ENCODE measurements at places on chromosomes 1 and 21. TPM values are rescaled to one million over a fixed set of nuclear protein-coding genes. Genes with fewer than 3 reads are reported as not detected.

DNA sequence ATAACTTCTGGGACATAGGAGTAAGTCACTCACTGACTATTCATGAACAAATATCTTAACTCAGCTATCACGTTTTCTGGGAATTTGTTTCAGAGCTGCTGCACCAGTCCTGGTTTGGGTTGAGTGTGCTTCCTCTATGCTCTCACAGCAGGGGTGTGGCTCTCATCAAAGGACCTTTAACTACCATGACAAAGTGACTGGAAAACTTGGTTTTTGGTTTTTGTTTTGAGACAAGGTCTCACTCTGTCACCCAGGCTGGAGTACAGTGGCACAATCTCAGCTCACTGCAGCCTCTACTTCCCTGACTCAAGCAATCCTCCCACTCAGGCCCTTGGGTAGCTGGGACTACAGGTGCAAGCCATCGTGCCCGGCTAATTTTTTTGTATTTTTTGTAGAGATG lies 4.1 kb downstream of the ILDR2 start:
- DNase-seq: no peak

GRCh38 chr1:24762133-24762676 lies 17.0 kb downstream of the CLIC4 start:
- DNase-seq: no peak

DNA sequence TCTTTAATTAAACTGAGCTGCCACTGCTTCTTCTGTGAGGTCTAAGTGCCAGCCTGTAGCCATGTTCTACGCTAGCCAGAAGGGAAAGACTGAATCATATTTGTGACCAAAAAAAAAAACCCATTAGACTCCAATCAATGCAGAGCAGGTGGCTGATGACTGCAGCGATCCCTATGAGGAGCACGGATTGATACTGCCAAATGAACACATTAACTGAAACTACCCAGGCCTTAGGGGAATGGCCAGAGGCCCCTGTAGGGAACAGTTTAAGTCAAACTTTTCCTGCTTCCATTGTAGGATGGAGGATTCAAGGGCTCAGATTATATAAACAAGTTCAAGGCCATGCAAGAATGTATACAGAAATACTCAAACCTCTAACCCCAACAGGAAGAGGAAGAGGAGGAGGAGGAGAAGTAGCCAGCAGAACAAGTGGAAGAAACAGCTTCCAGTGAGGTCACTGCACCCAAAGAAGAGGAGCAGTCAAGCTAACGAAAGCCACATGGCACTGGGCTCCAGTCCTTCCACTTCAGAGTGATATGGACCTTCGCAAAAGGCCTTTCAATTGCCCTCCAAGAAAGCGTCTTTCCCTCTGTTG lies 328.3 kb downstream of the SMYD3 start:
- no peak for DNase-seq

- DNase-seq: no peak
These were observed 253.4 kb upstream of the CSF3R start for GRCh38 chr1:36735939-36736730.

The CD58 gene
- 9.8 TPM for polyA plus RNA-seq

GRCh38 chr1:219138747-219139146 lies 34.9 kb upstream of the LYPLAL1 start:
- DNase-seq: no peak

DNA sequence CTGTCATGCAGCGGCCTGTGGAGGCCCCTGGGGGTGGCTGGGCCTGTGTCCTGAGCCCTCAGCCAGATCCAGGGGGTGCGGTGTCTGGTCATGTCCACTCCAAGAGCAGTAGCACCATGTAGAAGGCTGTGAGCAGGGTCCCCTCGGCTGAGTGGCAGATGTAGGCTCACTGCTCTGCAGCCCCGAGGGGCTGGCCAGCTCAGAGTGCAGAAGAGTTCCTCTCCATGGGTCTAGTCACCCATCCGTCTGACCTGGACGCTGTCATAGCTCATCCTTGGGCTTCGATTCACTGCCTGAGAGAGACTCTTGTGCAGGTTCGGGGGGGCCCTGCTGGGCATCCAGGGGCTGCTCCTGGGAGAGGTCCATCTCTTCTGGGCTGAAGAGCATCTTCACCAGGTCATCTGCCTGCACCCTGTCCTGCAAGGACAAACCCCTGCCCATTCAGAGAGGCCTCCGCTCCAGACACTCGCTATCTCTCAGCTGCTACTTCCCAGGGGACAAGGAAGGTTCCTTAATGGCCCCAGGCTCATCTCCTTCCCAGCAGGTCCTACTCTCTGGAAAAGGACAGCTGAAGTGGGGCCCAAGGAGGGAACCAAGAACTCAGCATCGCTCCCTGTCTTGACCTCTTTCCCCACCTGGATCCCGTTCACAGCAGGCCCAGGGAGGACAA lies 6.5 kb upstream of the CLDN19 start:
- no peak for DNase-seq

- no peak for DNase-seq
These were observed 82.7 kb downstream of the TAS1R2 start for GRCh38 chr1:18776777-18777176.

The PYGO2 gene
- 32.1 TPM for polyA plus RNA-seq

The TTLL10 gene
- polyA plus RNA-seq: 0.25 TPM

The OR2M4 gene
- polyA plus RNA-seq: not detected

DNA sequence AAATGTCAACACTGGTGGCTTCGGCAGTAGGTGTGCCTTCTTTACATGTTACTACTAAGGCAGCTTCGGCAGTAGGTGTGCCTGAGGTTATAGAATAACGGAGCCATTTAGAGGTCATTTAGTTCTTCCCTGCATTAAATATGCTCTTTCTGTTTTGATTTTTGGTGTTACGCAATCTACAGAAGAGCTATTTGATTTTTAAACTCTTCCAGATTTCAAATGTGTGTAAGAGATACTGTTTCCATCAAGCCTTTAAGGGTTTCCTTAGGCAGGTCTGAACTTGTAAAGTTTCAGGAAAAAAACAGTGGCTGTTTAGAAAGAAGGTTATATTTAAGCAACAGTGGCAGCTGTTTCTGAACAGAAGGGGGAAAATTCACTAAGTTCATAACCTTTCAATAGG lies 54.8 kb downstream of the PIK3R3 start:
- DNase-seq: no peak

DNA sequence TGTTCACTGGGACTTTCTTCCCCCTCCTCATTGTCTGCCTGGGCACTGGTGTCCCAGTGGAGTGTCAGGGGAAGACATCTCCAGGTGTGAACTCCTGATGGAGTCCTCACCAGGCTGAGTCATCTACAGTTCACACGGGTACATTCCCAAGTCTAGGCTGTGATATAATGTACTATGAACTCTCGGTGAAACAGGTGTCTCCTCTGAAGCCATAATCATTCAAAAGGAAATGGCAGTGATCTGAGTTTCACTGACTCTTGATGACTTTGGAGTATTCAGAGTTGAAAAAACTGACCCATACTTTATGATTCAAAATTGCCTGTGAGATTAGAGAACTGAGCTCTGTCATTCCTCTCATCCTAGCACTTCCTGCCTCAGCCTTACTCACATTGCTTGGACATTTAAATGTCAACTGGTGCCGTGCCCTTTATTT lies 9.1 kb downstream of the LAMC2 start:
- no peak for DNase-seq

DNA sequence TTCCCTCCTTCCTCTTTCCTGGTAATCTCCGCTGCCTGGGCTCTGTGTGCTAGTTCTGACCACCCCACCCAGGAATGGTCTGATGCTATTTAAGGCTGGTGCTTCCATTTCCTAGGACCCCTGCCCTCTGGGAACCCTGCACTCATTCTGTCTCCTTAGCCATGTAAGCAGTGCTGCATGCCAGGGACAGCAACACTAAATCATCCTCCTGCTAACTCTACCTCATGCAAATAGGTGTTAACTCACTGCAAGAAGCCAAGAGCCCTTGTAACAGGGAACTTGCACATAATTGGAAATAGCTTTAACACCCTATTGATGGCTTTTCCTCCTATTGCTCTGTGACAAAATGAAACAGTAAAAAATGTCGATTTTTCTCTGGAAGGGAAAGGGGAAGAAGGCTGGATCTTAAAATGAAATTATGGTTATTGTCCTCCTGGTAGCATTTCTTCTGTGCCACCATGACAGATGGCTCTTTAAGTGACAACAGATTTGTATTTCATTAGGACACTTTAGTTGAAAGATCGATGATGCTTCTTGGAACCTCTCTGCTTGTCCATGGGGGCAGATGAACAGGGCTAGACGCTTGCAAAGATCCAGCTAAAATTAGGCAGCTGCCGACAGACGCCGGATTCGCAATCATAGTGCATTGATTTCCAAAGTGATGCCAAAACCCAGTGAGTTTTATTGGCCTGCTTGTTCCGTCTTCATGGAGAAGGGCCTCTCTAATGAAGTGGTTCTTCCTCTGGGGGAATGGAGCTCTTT lies 551.7 kb downstream of the MATN1 start:
- DNase-seq: no peak

The FCRL6 gene
- not detected for polyA plus RNA-seq

The HSPA6 gene
- polyA plus RNA-seq: 0.67 TPM

The IRF6 gene
- 0.83 TPM for polyA plus RNA-seq

The AHDC1 gene
- 128 TPM for polyA plus RNA-seq

GRCh38 chr1:179366093-179366800 lies 476 bp downstream of the AXDND1 start:
- DNase-seq: no peak

- no peak for DNase-seq
These were observed 344.2 kb downstream of the VAV3 start for GRCh38 chr1:107620753-107621152.

- no peak for DNase-seq
These were observed 35.9 kb downstream of the USP24 start for GRCh38 chr1:55179177-55179835.
